ENCODE measurements at places on chromosomes 7 and 10.

- no peak for DNase-seq
Measured at GRCh38 chr10:1043532-1043995, 5.4 kb downstream of the IDI1 start.

- no peak for DNase-seq
Measured at GRCh38 chr10:24894309-24894708, 58.1 kb downstream of the PRTFDC1 start.

GRCh38 chr10:106815427-106816043 is 349.0 kb downstream of the SORCS1 start:
- no peak for DNase-seq

DNA sequence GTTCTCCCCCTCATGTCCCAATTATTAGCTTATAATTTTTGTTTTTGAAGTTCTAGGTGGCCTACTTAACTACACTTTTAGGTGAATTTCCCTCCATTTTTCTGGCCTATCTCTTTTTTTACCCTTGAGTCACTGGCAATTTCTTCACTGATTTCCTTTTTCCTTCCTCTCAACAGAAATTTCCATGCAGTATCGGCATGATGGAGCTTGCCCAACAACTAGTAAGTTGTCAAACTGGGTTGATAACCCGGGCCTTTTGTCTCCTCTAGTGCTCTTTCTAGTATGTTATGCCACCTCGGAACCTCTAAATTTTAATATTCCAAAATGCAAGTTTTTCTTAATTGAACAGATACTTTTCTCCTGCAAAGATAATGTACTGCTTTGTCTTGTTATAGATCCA is 147.1 kb downstream of the MLLT10 start:
- DNase-seq, result no peak

GRCh38 chr7:102433219-102434038 is at the start of gene ORAI2:
TSS of gene ORAI2 (plus strand) at chr7:102433575. CDS start at chr7:102438957, 5,382 bp downstream.
- DNase-seq, result peak; percentile 83

GRCh38 chr10:28734938-28735759 is 57.8 kb downstream of the BAMBI start:
- DNase-seq, result no peak

DNA sequence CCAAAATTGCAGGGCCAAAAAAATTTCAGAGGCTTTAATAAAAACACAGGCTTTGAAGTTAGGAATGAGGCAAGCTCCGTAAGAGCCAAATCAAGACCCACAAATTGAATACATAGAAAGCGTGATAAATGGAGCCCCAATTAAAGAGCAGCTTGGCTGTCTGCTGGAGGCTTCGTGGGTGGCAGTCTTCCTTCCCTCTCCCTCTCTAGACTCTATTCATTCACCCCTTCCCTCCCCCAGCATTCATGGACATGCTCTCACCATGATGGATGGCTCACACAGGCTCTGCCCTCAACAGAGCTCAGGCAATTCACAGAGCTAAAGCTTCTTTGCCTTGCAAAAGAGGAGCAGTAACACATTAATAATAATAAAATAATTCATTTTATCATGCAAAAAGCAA is 214.1 kb downstream of the HERPUD2 start:
- no peak for DNase-seq

- no peak for DNase-seq
Measured at GRCh38 chr10:118342638-118343020, 505 bp upstream of the FAM204A start.

DNA sequence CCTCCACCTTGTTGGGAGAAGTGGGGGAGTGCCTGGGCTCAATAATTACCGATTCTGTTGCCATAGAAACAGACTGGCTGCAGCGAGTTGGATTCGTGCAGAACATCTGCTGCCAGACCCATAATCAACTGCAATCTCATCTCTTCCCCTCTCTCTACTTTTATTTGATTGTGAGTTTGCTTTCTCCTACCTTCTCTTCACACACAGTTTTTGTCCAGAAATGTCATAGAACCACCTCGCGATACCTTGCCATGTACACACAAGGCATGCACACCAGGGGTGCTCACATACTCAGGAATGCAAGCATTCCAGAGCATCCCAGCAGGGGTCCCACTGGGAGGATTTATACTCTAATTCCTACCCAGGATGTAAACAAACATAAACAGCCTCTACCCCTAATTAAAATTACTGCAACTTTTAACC is 262.2 kb upstream of the AOAH start:
- DNase-seq, result no peak

- no peak for DNase-seq
Measured at GRCh38 chr7:159012353-159013069, 132.2 kb downstream of the VIPR2 start.

DNA sequence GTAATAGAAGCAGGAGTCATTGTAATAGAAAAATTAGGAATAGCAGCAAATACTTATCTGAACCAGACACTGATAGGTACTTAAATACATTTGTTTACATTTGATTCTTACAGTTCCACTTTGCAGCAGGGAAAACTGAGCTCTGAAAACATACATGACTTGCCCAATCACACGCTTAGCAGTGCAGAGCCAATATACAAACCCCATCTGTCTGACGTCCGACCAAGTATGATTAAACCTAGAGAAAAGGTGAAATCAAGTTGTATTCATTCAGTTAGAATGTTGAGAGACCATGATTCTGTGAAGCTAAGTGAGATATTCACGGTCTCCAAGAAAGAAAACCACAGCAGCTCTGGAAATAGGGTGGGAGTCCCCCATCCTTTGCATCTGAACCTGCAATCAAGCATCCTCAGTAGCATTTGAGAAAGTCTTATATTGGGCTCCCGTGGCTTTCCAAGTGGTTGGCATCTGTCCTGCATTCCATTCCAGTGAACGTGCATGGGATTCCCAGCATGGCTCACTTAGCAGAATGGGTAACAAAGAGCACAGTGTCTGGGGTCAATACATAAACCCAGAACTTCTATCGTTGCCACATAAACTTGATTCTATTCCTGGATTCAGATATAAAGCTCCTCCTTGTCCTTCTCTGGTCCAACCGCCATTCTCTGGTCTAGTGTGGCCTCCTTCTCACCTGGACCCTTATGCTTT is 148.7 kb upstream of the RSU1 start:
- DNase-seq, result no peak

DNA sequence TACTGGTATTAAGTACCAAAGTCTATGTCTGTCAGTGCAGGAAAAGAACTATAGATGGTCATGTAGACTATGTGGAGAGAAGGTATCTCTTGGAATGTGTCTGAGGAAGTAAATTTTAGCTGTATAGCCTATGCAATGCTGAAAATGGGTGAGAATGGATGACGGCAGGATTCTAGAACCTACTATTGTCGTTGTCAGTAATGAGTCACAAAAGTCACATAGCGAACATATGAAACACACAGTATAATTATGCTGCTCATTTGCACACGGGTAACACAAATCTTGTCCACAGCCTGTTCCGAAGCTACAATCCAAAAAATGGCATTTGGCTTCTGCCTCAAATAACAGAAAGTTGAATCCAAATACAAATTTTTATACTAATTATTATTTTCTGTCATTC is 33.6 kb upstream of the KMT2E start:
- no peak for DNase-seq

DNA sequence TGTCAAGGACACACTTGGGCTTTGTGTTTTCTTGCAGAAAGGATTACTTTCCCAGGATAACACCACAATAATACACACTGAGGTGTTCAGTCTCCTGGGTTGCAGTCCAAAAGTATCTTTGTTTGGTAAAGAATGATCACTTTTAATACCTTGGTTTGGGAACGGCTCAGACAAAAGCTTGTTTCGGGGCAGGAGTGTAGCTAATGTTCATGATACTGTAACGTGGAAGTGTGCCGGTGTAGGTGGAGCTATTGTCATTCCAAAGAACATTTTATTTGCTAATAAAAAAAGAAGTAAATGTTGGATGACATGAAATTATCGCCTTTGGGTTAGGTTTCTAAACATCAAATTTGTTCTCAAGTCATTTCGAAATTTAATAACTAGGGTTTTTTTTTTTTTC is 1.2 kb downstream of the EIF4H start:
- DNase-seq, result no peak

GRCh38 chr7:98946389-98946788 is 68.1 kb downstream of the TRRAP start:
- no peak for DNase-seq

DNA sequence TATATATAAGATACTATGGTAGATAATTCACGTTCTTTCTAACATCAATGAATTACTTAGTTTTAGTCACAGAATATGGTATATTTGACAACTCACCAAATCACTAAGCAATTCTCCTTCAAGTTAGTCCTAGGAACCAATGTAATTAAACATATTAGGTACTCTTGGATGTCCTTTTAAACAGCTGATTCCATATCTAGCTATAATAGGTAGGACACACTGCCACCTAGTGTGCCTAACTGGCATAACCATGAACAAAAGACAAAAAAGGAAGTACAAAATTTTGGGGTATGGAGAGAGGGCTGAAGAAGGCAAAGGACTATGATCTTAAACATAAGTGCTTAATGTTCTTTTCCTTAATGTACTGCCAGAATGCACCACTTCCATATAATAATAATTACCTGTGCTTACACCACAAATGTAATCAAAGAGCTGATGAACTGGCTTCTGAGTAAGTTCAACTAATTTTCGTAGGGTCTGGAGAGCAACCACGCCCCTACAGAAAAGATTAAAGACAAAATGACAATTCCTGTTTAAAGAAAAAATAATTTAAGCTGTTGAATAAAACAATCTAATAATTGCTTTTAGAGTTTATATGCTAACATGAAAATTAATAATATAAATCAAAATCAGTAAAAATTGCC is 28.7 kb downstream of the PNPLA8 start:
- DNase-seq, result no peak

DNA sequence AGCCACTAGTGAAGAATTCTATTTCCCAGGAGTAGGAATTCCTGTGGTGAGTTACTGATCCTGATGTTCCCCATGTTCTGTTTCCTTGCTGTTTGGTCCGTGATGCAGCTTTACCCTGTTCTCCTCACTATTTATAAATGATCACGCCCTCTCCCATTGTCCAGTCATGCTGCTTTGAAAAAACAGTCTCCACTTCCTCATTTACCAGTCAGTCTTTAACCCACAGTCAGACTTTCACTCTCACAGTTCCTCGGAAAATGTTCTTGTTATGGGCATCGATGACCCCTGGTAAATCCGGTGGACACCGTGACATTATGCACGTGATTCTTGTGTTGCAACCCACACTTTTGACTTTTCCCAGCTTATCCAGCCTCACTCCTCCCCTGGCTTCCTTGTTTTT is 14.4 kb downstream of the SCIN start:
- no peak for DNase-seq

- DNase-seq, result no peak
Measured at GRCh38 chr7:100153708-100154535, 4.6 kb downstream of the TRAPPC14 start.

GRCh38 chr10:78229950-78230675 is 196.4 kb downstream of the RPS24 start:
- no peak for DNase-seq

- DNase-seq, result no peak
Measured at GRCh38 chr10:51030480-51030879, 43.8 kb upstream of the PRKG1 start.

DNA sequence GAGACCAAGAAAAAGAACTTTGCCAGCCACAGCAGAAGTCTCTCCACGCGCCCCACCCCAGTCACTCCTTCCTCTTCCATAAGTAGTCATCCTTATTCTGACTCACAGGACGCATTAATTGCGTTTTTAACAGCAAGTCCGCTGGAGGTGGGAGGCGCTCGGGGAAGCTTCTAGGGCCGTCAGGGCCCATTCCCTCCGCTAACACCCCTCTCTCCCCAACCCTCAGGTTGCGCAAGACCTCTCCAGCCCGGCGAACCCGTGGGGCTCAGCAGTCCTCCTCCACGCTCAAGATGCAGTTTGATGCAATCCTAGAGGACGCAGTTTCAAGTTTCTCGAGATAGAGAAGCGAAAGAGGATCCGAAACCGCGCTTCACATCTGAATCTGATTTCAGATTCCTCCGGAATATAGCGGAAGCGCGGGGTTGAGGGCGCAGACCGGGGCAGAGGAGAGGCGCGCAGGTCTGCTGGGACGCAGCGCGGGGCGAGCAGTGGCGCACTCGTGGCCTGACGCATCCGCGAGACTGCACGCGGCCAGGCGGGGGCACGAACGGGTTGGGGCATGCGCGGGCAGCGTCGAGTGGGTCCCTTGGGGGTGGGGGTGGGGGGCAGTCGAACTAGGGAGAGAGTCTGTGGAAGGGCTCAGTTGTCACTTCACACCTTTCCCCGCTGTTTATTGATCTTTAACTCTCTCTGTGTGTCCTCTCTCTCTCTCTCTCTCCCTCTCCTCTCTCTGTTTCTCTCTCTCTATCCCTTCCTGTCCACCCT is 37.8 kb upstream of the PSAP start:
- peak; percentile 11 for DNase-seq

DNA sequence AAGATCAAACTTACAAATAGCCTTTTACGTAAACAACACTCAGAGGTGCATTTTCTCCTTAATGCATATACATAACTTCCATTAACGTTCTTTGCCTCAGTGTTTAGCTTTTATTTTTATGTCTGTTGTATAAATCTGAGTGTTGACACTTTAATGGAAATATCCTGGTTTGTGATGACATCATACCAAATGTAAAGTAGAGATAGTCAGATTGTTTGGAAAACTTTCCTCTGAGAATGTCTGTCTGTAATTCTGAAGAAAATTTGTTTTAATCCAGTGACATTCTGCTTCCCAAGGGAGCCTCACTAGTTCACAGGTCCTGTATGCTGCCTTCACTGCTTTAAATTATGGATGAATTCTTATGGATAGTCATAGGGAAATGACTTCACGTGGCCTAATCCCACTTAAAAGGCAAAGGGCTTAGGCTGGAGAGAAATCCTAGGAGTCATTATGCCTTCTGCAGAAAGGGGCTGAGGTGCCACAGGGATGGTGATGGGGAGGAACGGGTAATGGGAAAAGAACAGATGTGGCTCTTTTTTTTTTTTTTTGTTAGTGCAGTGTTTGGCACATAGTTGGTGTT is 93.2 kb downstream of the DNAJB9 start:
- no peak for DNase-seq

DNA sequence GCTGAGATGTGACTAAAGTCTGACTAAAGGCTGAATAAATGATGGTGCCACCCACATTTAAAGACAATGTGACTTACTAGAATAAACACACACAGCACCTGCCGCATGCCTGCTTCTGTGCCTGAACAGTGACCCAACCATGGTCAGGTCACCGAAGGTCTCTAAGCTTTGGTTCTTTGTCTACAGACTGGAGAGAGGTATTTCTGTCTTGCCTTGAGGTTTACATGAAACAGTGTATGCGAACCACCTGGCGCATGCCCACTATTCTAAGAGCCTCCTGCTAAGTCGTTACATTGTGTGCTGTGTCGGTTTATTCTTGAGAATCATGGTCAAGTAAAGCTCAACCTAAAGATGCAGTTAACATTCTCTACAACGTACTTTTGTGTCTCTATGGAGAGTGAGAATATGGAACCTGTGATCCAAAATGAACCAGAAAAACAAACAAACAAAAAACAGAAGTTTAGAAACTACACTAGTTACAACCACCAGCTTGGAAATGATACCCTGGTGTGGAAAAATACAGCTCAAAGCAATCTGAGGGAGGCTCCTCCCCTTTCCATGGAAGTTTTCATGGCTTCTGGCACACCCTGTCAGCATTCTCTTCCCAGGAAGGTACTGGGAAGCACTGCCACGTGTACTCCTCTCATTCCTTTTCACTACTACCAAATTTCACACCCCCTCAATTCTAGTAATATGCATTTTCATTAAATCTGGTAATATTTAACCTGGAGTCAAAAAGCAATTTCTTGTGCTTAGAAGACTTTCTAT is 40.0 kb downstream of the VOPP1 start:
- DNase-seq, result no peak

GRCh38 chr7:109836016-109836415 is 1254.9 kb upstream of the LRRN3 start:
- DNase-seq, result no peak
